ENCODE measurements at places on chromosomes 3 and 15. TPM values are rescaled to one million over a fixed set of nuclear protein-coding genes. Genes with fewer than 3 reads are reported as not detected.

The KLHL40 gene
- polyA plus RNA-seq: not detected

The CPB1 gene
- polyA plus RNA-seq: not detected

The PAK6 gene
- 6.9 TPM for polyA plus RNA-seq

The CLRN1 gene
- polyA plus RNA-seq: 0.20 TPM

The HRG gene
- polyA plus RNA-seq: not detected

The PLSCR2 gene
- polyA plus RNA-seq: not detected

The SLC24A5 gene
- polyA plus RNA-seq: not detected

The PLA2G4F gene
- polyA plus RNA-seq: not detected

The GRM2 gene
- 11.7 TPM for polyA plus RNA-seq

The GP9 gene
- polyA plus RNA-seq: not detected

The GATA2 gene
- polyA plus RNA-seq: 0.22 TPM

The NDUFAF3 gene
- polyA plus RNA-seq: 52.1 TPM

The DNAJB8 gene
- not detected for polyA plus RNA-seq

The PPM1L gene
- polyA plus RNA-seq: 2.8 TPM
